ENCODE measurements at places on chromosomes 2 and 18. TPM values are rescaled to one million over a fixed set of nuclear protein-coding genes. Genes with fewer than 3 reads are reported as not detected.

The KIF5C gene
- total RNA-seq: 0.17 TPM

DNA sequence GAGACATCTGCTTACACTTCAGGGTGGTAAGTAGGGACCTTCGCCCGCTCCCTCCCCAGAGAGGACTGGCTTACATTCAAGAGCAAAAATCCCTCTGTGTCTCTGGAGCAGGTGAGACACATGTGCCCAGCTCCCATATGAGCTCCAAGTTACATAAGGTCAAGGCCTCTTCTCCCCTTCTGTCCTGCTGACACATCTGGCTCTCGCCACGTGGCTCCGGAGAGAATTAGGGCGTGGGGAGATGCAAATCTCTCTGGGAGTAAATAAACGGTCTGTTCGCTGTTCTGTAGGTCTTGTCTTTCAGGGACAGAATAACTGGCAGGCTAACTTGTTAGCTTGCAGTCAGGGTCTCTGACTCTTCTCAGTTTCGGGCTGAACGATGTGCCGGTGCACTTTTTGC is 16.2 kb downstream of the MRO start:
- no peak for DNase-seq

- peak; percentile 70 for DNase-seq
Observed at GRCh38 chr18:55401638-55402191, 186.3 kb downstream of the TCF4 start.

- DNase-seq: no peak
Observed at GRCh38 chr2:188395903-188396689, 104.4 kb downstream of the GULP1 start.

DNA sequence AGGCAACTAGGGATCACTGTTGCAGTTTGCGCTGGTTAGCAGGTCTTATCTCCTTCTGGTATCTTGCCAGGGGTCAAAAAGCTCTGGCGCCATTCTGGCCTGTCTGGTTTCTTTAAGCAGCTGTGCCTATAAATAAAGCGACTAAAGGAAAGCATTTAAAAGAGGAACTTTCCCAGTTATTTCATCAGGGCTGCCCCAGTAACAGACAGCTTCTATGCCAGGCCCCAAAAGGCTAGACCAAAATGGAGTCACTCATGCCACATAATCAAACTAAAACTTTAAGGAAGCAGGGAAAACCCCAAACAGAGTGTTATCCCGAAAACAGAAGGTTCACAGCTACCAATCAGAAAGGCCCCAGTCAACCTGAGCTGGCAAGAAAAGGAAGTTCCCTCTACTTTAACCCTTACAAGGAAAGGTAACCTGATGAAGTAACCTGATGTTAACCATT is 41.2 kb upstream of the HNRNPA3 start:
- DNase-seq: peak; percentile 36

The SPP2 gene
- not detected for total RNA-seq

GRCh38 chr2:180246268-180246667 is 239.2 kb upstream of the CWC22 start:
- no peak for DNase-seq

GRCh38 chr2:147081831-147082230 is 763.0 kb upstream of the ACVR2A start:
- DNase-seq: no peak
